ENCODE measurements at places on chromosomes 12 and 14.

GRCh38 chr14:91754819-91755218, 22.9 kb upstream of the CATSPERB start:
- DNase-seq = no peak

- peak; percentile 48 for DNase-seq
These were observed 32.9 kb downstream of the ARID2 start for GRCh38 chr12:45762185-45763110.

DNA sequence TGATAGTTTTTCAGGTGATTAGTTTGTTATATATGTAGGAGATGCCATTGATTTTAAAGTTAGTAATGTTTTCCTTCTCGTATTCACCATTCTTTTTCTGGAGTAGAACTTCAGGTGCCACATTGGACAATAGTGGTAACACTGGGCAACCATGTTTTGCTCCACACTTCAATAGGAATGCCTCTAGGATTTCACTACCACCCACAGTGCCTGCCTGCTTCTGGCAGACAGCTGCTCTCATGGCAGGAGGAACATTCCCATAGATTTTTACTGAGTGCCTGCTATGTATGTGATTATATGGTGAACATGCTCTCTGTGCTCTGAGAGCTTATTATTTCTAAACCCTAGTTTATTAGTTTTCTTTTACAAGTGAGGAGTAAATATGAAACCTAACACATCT, 53.7 kb downstream of the GCH1 start:
- no peak for DNase-seq

- no peak for DNase-seq
These were observed 9.8 kb downstream of the PSMA6 start for GRCh38 chr14:35301735-35302528.

DNA sequence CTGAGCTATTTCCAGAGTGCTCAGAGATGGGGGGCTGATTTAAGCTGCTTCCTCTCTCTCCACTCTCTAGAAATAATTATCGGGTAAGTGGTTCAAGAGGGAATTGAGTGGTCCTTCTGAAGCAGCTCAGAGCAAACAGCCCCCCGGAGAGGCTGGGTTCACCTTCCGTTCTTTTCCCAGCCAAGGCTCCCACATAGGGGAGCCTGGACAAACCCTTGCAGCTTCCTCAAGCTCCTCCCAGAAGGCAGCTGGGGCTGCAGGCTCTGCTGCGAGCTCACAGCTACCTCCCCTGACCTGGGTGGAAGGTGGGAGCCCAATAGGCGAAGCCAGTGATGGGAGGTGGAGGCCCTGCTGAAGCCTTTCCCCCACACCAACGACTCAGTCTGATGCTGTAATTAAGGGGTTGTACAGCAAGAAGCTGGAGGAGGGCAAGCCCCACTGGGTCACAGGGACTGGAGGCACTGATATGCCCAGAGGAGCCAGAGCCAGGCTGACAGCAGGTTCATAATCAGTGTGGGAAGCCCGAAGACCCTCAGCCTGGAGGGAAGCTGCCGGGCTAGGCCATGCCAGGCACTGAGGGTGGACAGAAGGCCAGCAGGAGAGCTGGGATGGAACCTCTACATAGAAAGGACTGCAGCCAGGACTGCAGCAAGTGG, 52.4 kb downstream of the ARL6IP4 start:
- DNase-seq = no peak

DNA sequence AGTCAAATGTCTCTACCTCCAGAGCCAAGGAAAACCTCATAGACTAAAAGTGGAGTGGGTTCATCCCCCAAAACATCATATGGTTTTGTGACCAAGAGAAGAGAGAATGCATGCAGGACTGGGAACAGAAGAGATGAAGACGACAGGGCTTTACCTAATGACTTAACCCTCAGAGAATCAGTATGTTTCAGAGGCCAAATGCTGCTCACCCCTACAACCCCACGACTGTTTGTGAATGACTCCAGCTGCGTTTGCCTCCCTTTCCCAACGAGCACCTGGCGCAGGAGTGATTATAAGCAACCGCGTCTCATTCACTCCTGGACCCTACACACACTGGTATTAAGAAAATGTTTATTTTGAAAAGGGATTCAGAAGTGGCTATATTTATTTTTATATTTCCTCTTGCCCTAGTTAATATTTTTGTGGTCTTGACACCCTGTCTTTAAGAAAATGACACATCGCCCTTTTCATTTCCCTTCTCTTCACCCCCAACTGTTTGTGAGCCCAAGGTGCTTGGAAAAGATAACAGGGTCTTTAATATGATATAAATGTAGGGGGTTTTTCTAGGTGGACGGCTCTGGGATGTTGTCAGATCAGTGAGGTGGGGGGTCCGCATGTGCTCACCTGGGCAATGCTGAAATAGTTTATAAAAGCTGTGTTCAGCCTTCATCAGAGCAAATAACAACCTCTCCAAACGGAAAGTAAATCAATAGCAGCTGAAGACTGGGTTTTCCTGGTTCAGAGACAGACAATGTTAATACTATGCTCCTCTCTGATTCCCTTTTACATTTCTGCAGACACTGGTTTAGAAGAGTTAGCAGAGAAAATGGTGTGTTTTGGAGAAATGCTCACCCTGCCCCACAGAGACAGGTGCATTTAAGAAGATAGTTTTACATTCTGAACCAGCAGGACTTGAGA, 77.7 kb downstream of the SLC15A4 start:
- DNase-seq = no peak

- peak; percentile 24 for DNase-seq
These were observed 953 bp upstream of the DCAF5 start for GRCh38 chr14:69153873-69154270.
